Osteoblast (primary cell): ENCODE measurements at places on chromosomes 4 and X. TPM values are rescaled to one million over a fixed set of nuclear protein-coding genes. Genes with fewer than 3 reads are reported as not detected.

- no peaks in the 10 kb centered on the region for H3K36me3 ChIP-seq
- H3K4me3 ChIP-seq = no peak overlapping the region
- peaks cover 6% of the 10 kb centered on the region for H3K27me3 ChIP-seq
- peaks cover 67% of the 10 kb centered on the region for H3K4me1 ChIP-seq
- peak overlapping the region; percentile 85 for H3K27ac ChIP-seq
Measured at GRCh38 chrX:154044091-154044490, 24.4 kb upstream of the IRAK1 start.

The TRO gene
- total RNA-seq = 22.4 and 25.6 TPM in 2 replicates

DNA sequence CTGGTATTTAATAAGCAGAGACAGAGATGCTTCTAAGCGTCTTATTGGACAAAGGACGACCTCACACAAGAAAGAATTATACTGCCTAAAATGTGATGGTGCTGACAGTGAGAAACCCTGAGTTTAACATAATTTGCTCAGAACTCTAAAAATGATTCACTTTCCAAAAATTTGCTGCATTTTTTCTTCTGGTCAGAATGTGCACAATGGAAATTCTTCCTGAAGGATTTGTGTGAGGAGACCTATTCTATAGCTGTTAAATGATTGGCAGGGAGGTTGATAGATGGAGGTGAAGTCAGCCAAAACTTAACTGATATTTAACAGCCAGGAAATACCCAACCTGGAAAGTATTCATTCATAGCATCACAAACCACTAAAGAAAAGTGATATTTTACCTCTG lies 1.7 kb downstream of the MAGEC3 start:
- H3K36me3 ChIP-seq = no peaks in the 10 kb centered on the region
- no peaks in the 10 kb centered on the region for H3K27me3 ChIP-seq
- H3K4me3 ChIP-seq = no peak overlapping the region
- DNase-seq = no peak
- H3K27ac ChIP-seq = no peak overlapping the region

The TRIM61 gene
- total RNA-seq = 3.8 and 4.7 TPM in 2 replicates

DNA sequence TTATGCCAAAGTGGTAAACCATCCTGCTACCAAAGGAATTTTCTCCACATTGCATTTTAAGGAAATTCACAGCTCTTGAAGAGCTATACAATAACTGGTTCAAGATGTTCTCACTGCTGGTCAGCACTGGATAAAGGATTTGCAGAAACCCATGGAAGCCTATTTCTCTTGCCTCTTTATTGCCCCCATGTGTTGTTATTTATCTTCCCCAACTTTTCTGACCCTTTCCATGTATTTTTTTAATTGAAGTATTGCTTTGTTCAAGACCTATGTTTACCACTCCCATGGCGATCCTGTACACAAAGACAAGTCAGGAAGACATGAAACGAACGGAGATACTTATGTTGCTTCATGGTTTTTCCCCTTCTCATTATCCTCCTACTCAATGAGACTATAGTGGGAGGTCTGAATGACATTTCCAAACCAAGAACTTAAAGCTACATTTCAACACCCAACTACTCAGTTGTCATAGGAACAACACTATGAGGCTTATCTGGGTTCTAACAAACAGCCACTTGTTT lies 566.4 kb upstream of the DIPK2B start:
- peak overlapping the region; percentile 91 for H3K27ac ChIP-seq
- H3K27me3 ChIP-seq = no peaks in the 10 kb centered on the region
- peaks cover 58% of the 10 kb centered on the region for H3K36me3 ChIP-seq
- peak overlapping the region; percentile 76 for H3K4me3 ChIP-seq
- no peak for DNase-seq

- H3K36me3 ChIP-seq = no peaks in the 10 kb centered on the region
- H3K27me3 ChIP-seq = no peaks in the 10 kb centered on the region
- no peak overlapping the region for H3K27ac ChIP-seq
- H3K4me3 ChIP-seq = no peak overlapping the region
Measured at GRCh38 chr4:143587703-143588102, 74.2 kb downstream of the SMARCA5 start.

The CENPVL3 gene
- not detected in 2 replicates for total RNA-seq

- no peak overlapping the region for H3K4me3 ChIP-seq
- H3K27ac ChIP-seq = no peak overlapping the region
- no peak for DNase-seq
- no peaks in the 10 kb centered on the region for H3K36me3 ChIP-seq
- H3K27me3 ChIP-seq = no peaks in the 10 kb centered on the region
Measured at GRCh38 chr4:123843137-123843536, 446.5 kb downstream of the SPRY1 start.

DNA sequence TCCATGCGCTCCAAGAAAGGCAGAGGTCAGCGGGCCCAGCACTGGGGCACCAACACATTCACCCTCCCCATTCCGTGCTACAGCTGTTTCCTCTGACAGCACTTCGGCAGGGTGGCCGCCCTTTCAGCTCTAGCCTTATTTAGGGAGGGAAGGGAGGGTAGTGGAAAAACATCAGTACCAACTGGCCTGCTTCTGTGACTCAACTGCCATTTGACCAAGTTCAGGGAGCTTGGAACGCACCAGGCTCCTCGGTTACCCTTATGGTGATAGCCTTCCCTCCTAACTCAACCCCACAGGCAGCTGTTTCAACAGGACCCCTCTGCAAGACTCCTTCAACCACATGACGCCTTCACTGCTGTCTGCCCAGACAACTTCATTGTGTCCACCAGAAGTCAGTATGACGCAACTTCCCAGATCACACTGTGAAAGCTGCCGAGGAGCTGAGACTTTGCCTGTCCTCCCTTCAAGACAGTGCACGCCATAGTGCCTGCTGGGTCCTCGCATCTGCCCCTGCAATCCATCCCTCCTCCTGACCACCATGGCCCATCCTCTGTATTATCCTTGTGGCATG lies 132.2 kb downstream of the AFAP1 start:
- peaks cover 89% of the 10 kb centered on the region for H3K36me3 ChIP-seq
- H3K4me3 ChIP-seq = no peak overlapping the region
- H3K4me1 ChIP-seq = peaks cover 43% of the 10 kb centered on the region
- no peak for DNase-seq

The DRD5 gene
- total RNA-seq = not detected in 2 replicates

- no peak for DNase-seq
- H3K27me3 ChIP-seq = no peaks in the 10 kb centered on the region
- no peak overlapping the region for H3K4me3 ChIP-seq
- H3K4me1 ChIP-seq = peaks cover 21% of the 10 kb centered on the region
- H3K36me3 ChIP-seq = no peaks in the 10 kb centered on the region
Measured at GRCh38 chr4:177185579-177185978, 124.1 kb upstream of the NEIL3 start.

GRCh38 chr4:77815636-77816035 lies 3.5 kb downstream of the CNOT6L start:
- no peaks in the 10 kb centered on the region for H3K27me3 ChIP-seq
- no peak for DNase-seq
- H3K27ac ChIP-seq = no peak overlapping the region
- no peaks in the 10 kb centered on the region for H3K36me3 ChIP-seq
- H3K4me3 ChIP-seq = no peak overlapping the region

- H3K27me3 ChIP-seq = no peaks in the 10 kb centered on the region
- no peaks in the 10 kb centered on the region for H3K4me1 ChIP-seq
- no peak overlapping the region for H3K27ac ChIP-seq
- no peak overlapping the region for H3K4me3 ChIP-seq
- peaks cover 34% of the 10 kb centered on the region for H3K36me3 ChIP-seq
Measured at GRCh38 chrX:11765449-11765848, 7.4 kb downstream of the MSL3 start.

- H3K27ac ChIP-seq = no peak overlapping the region
- H3K4me3 ChIP-seq = no peak overlapping the region
- no peaks in the 10 kb centered on the region for H3K27me3 ChIP-seq
- H3K36me3 ChIP-seq = no peaks in the 10 kb centered on the region
- no peaks in the 10 kb centered on the region for H3K4me1 ChIP-seq
Measured at GRCh38 chr4:179530958-179531357, 2088.7 kb upstream of the AGA start.

The GAGE12J gene
- not detected in 2 replicates for total RNA-seq

GRCh38 chrX:101191217-101191750 lies 28.3 kb upstream of the DRP2 start:
- no peaks in the 10 kb centered on the region for H3K36me3 ChIP-seq
- no peak overlapping the region for H3K27ac ChIP-seq
- H3K4me3 ChIP-seq = peak overlapping the region; percentile 64
- H3K4me1 ChIP-seq = no peaks in the 10 kb centered on the region
- H3K27me3 ChIP-seq = no peaks in the 10 kb centered on the region

The HAUS3 gene
- total RNA-seq = 8.7 and 9.7 TPM in 2 replicates

The LUZP4 gene
- total RNA-seq = not detected in 2 replicates

- no peaks in the 10 kb centered on the region for H3K4me1 ChIP-seq
- H3K27me3 ChIP-seq = no peaks in the 10 kb centered on the region
- no peak overlapping the region for H3K27ac ChIP-seq
- DNase-seq = no peak
- no peak overlapping the region for H3K4me3 ChIP-seq
Measured at GRCh38 chrX:116972362-116972761, 509.6 kb upstream of the CT83 start.

GRCh38 chr4:155419266-155419665 lies 42.5 kb upstream of the MAP9 start:
- no peaks in the 10 kb centered on the region for H3K27me3 ChIP-seq
- no peak overlapping the region for H3K27ac ChIP-seq
- no peak overlapping the region for H3K4me3 ChIP-seq
- no peaks in the 10 kb centered on the region for H3K36me3 ChIP-seq

- no peaks in the 10 kb centered on the region for H3K36me3 ChIP-seq
- H3K27me3 ChIP-seq = peaks cover 14% of the 10 kb centered on the region
- H3K27ac ChIP-seq = no peak overlapping the region
- H3K4me3 ChIP-seq = no peak overlapping the region
Measured at GRCh38 chr4:3829956-3830773, 64.0 kb downstream of the ADRA2C start.

The DGAT2L6 gene
- not detected in 2 replicates for total RNA-seq

The WNK3 gene
- total RNA-seq = 0.88 and 1.1 TPM in 2 replicates

DNA sequence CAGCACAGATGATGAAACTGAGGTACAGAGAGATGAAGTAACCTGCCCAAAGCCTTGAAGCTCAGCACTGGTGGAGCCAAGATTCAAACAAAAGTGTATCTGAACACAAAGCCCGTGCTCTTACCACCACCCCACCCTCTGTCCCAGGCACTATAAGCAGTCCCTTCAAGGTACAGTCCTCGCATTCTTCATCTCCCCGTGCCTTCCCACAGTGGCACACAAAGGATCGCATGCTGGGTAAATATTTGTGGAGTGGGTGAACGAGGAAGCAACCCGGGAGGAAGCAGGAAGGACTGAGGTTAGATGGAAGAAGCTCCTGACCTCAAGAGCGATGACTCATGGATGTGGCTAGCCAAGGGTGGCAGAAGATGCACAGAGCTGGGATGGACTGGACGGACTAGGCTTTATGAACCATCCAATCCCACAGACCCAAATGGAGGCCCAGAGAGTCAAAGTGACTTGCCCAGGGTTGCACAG lies 18.4 kb downstream of the IQSEC2 start:
- peaks cover 21% of the 10 kb centered on the region for H3K27me3 ChIP-seq
- no peaks in the 10 kb centered on the region for H3K36me3 ChIP-seq
- peak overlapping the region; percentile 8 for H3K27ac ChIP-seq
- DNase-seq = peak; percentile 89
- no peak overlapping the region for H3K4me3 ChIP-seq

- no peak overlapping the region for H3K4me3 ChIP-seq
- DNase-seq = no peak
- H3K4me1 ChIP-seq = no peaks in the 10 kb centered on the region
- H3K36me3 ChIP-seq = no peaks in the 10 kb centered on the region
- no peak overlapping the region for H3K27ac ChIP-seq
Measured at GRCh38 chrX:107541244-107541643, 87.1 kb upstream of the PRPS1 start.

DNA sequence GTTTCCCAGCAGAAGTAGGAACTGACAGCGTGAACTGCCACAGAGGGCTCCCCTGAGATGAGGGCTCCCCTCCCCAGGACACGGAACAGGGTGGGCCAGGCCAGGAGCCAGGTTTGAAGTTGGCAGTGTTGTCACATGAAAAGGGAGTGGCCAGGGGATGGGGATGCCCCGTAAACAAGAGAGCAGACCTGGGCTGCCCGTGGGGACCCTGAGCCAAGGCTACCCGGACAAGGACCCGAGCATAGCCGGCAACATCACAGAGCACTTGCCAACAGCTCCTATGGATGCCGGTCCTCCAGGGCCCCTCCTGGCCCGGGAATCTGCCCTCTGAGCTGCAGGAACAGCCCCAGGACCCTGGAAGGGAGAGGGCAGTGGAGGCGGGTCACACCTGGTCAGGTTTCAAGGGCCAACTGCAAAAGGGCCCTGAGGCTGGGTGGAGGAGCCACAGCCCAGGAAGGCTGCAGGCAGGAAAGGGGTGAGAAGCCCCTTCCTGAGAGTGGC lies 102.1 kb downstream of the CPZ start:
- H3K36me3 ChIP-seq = no peaks in the 10 kb centered on the region
- no peak overlapping the region for H3K27ac ChIP-seq
- no peak overlapping the region for H3K4me3 ChIP-seq
- DNase-seq = peak; percentile 64
- H3K4me1 ChIP-seq = no peaks in the 10 kb centered on the region
- H3K27me3 ChIP-seq = peaks cover 2% of the 10 kb centered on the region

- H3K4me3 ChIP-seq = no peak overlapping the region
- DNase-seq = no peak
- H3K36me3 ChIP-seq = no peaks in the 10 kb centered on the region
- no peak overlapping the region for H3K27ac ChIP-seq
- H3K27me3 ChIP-seq = no peaks in the 10 kb centered on the region
- H3K4me1 ChIP-seq = peaks cover 21% of the 10 kb centered on the region
Measured at GRCh38 chr4:124201636-124202035, 510.9 kb downstream of the ANKRD50 start.

The PGAM4 gene
- not detected in 2 replicates for total RNA-seq

DNA sequence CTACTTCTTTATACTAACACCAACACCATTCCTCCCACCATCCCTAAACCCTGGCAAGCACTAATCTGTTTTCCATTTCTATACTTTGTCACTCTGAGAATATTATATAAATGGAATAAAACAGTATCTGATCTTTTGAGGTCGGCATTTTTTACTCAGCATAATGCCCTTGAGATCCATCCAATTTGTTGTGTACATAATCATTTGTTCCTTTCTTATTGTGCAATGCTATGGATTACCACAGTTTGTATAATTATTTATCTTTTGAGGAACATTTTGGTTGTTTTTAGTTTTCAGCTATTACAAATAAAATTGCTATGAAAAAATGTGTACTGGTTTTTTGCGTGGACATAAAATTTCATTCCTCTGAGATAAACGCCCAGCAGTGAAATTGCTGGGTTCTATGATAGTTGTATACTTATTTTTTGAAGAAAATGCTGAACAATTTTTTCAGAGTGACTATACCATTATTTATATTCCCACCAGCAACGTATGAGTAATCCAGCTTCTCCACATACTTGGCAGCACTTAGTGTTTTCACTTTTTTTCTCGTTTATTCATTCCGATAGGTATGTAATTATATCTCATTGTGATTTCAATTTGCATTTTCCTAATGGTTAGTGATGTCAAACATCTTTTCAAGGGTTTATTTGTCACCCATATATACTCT lies 154.3 kb upstream of the DCAF8L1 start:
- DNase-seq = no peak
- H3K4me1 ChIP-seq = no peaks in the 10 kb centered on the region
- H3K36me3 ChIP-seq = no peaks in the 10 kb centered on the region
- no peak overlapping the region for H3K27ac ChIP-seq
- no peaks in the 10 kb centered on the region for H3K27me3 ChIP-seq
